ENCODE measurements at places on chromosomes 7 and 10.

- H3K27ac ChIP-seq: no peak overlapping the region
- DNase-seq: no peak
- H3K27me3 ChIP-seq: no peaks in the 10 kb centered on the region
Measured at GRCh38 chr7:111074071-111074747, 16.7 kb upstream of the LRRN3 start.

- H3K27me3 ChIP-seq: no peaks in the 10 kb centered on the region
- H3K4me3 ChIP-seq: no peak overlapping the region
- H3K36me3 ChIP-seq: no peaks in the 10 kb centered on the region
Measured at GRCh38 chr7:44257618-44258422, 57.0 kb downstream of the YKT6 start.

- no peaks in the 10 kb centered on the region for H3K27me3 ChIP-seq
- H3K4me1 ChIP-seq: no peaks in the 10 kb centered on the region
- no peak overlapping the region for H3K27ac ChIP-seq
Measured at GRCh38 chr10:61480208-61480607, 27.0 kb upstream of the TMEM26 start.

DNA sequence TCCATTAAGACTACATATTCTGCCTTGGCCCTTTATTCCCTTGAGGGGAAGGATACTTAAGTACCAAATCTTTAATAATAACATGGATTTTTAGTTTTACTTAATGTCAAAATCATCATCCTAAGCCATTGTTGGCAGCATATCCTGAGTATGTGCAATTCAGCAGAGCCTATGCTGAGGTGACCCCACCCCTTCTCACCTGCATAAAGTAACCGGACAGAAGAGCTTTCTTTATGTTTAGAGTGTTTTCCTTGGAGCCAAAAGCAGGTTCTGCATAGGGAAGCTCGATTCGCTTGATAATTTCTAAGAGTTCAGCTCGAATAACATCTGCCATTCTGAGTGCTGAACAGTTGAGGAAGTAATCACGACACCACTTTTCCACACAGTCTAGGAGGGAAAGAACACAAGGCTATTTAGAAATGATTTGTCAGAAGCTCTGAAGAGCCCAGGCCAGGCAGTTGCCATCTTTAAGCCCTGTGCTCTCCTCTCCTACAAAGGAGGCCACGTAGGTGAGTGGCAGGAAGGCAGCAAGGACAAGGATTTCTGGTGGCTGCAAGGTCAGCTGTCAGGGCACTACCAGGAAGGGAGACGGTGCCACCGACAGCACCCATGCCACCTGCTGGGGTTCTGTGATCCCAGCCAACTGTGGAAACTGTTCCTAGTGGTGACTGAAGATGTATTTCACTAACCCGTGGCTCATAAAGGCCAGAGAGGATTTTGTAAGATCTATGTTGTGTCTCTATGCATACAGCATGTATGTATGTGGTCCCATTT, 15.6 kb downstream of the BCCIP start:
- H3K27me3 ChIP-seq: no peaks in the 10 kb centered on the region
- peaks cover 56% of the 10 kb centered on the region for H3K36me3 ChIP-seq
- no peak overlapping the region for H3K27ac ChIP-seq
- no peaks in the 10 kb centered on the region for H3K4me1 ChIP-seq
- no peak overlapping the region for H3K4me3 ChIP-seq
- DNase-seq: no peak

DNA sequence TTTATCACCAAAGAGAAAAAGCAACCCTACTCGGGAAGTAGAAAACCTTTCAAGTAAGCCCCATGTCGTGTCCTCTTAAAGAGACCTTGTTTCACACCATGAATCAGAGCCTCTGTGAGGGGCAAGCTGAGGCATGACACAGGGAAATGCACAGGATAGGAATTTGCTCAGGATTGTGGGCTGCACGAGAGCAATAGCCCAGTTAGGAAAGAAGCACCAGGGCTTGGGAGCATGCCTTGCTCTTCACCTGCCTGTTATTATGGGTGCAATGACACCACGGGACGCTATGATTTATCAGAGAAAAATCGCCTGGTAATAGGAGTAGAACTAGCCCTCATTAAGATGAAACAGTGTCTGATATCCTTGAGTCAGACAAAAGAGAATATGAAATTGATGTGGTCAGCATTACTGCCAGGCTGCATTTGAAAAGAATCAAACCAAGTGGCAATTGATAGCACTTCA, 562.9 kb upstream of the NRP1 start:
- no peaks in the 10 kb centered on the region for H3K27me3 ChIP-seq
- no peak overlapping the region for H3K27ac ChIP-seq
- H3K4me1 ChIP-seq: no peaks in the 10 kb centered on the region

- no peak overlapping the region for H3K27ac ChIP-seq
- no peaks in the 10 kb centered on the region for H3K4me1 ChIP-seq
- no peak overlapping the region for H3K4me3 ChIP-seq
- H3K36me3 ChIP-seq: peaks cover 11% of the 10 kb centered on the region
Measured at GRCh38 chr7:148793590-148793989, 90.5 kb downstream of the EZH2 start.

GRCh38 chr7:151503902-151504714, 15.6 kb downstream of the RHEB start:
- no peaks in the 10 kb centered on the region for H3K27me3 ChIP-seq
- no peak overlapping the region for H3K27ac ChIP-seq
- no peak overlapping the region for H3K4me3 ChIP-seq
- no peak for DNase-seq
- H3K36me3 ChIP-seq: no peaks in the 10 kb centered on the region
- peaks cover 6% of the 10 kb centered on the region for H3K4me1 ChIP-seq

DNA sequence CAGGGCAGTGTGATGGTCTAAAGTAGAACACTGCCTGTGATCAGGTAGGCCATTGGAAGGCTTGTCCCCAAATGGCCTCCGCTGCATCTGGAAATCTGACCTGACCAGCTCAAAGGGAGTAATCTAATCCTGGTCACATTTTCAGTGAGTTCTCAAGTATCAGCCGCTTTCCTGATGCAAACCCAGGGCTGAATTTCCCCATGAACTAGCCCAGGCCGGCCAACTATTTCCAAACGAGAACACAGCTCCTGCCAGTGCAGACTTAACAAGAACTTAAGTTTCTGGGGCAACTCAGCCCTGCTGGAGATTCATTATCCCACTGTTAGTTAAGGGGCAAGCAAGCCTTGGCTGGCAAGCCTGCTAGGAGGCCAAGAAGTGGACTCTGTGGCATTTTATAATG, 59.6 kb upstream of the FAM180A start:
- H3K36me3 ChIP-seq: no peaks in the 10 kb centered on the region
- H3K4me1 ChIP-seq: no peaks in the 10 kb centered on the region
- no peak for DNase-seq
- no peak overlapping the region for H3K27ac ChIP-seq

GRCh38 chr10:51139176-51139575, 64.9 kb downstream of the PRKG1 start:
- no peaks in the 10 kb centered on the region for H3K4me1 ChIP-seq
- H3K36me3 ChIP-seq: no peaks in the 10 kb centered on the region
- H3K27me3 ChIP-seq: no peaks in the 10 kb centered on the region
- no peak overlapping the region for H3K4me3 ChIP-seq
- H3K27ac ChIP-seq: no peak overlapping the region

GRCh38 chr10:66804962-66805361, 120.9 kb upstream of the LRRTM3 start:
- H3K4me1 ChIP-seq: no peaks in the 10 kb centered on the region
- no peak overlapping the region for H3K4me3 ChIP-seq
- no peak for DNase-seq
- H3K27me3 ChIP-seq: no peaks in the 10 kb centered on the region

- no peak overlapping the region for H3K4me3 ChIP-seq
- H3K36me3 ChIP-seq: peaks cover 14% of the 10 kb centered on the region
- H3K27me3 ChIP-seq: no peaks in the 10 kb centered on the region
- peaks cover 9% of the 10 kb centered on the region for H3K4me1 ChIP-seq
Measured at GRCh38 chr7:137916564-137916963, 69.8 kb upstream of the DGKI start.

All from H1 (cell line).